ENCODE measurements at places on chromosomes 12 and 14. TPM values are rescaled to one million over a fixed set of nuclear protein-coding genes. Genes with fewer than 3 reads are reported as not detected.

DNA sequence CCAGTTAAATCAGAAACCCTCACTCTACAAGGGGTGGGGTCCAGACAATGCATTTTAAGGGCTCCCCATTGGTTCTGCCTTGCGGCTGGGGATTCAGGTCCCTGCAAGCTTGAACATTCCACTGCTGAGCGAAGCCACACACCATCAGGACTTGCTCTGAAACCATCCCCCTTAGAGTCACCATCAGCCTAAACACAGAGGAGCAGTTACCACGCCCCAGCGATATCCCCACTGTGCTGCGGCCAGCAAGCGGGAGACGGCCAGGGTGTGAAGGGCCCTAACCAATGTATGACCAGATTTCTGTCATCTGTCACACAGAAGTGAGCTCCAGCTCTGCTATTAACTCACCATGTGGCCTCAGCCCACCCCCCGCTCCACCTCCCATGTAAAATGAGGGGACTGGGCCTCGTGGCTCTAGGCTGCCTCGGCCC is 29.7 kb downstream of the CCDC88C start:
- no peak for DNase-seq
- H3K27me3 ChIP-seq: no peaks in the 10 kb centered on the region
- peaks cover 7% of the 10 kb centered on the region for H3K36me3 ChIP-seq
- H3K4me1 ChIP-seq: peaks cover 5% of the 10 kb centered on the region
- no peak overlapping the region for H3K27ac ChIP-seq

DNA sequence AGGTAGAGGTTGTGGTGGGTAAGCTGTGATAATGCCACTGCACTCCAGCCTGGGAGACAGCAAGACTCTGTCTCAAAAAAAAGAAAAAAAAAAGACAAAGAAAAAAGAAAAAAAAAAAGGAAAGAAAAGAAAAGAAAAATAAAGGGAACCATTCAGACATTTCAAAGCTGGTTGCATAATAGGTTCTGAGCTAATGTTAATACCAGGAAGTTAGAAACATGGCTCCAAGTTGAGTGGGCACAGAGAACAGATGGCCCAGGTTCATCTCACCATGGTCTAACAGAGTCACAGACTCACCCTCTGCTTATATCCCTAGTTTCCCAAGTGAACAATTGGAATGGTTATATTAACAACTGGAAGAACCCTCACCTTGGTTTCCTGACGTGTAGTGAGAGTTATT is 17.4 kb upstream of the ZDHHC17 start:
- no peak for DNase-seq
- H3K27ac ChIP-seq: no peak overlapping the region

- peak overlapping the region; percentile 0 for H3K27ac ChIP-seq
- H3K27me3 ChIP-seq: no peaks in the 10 kb centered on the region
- H3K4me3 ChIP-seq: no peak overlapping the region
- H3K36me3 ChIP-seq: no peaks in the 10 kb centered on the region
Observed at GRCh38 chr12:27534060-27534764, 10.2 kb downstream of the PPFIBP1 start.

GRCh38 chr14:106003351-106003750 is 477.0 kb downstream of the TMEM121 start:
- H3K4me3 ChIP-seq: no peak overlapping the region
- no peaks in the 10 kb centered on the region for H3K4me1 ChIP-seq
- H3K36me3 ChIP-seq: no peaks in the 10 kb centered on the region

The CSAD gene
- total RNA-seq: 22.7 TPM

The AMDHD1 gene
- 0.47 TPM for total RNA-seq
